CD4-positive, alpha-beta T cell (primary cell): ENCODE measurements at places on chromosomes 13 and 19. TPM values are rescaled to one million over a fixed set of nuclear protein-coding genes. Genes with fewer than 3 reads are reported as not detected.

DNA sequence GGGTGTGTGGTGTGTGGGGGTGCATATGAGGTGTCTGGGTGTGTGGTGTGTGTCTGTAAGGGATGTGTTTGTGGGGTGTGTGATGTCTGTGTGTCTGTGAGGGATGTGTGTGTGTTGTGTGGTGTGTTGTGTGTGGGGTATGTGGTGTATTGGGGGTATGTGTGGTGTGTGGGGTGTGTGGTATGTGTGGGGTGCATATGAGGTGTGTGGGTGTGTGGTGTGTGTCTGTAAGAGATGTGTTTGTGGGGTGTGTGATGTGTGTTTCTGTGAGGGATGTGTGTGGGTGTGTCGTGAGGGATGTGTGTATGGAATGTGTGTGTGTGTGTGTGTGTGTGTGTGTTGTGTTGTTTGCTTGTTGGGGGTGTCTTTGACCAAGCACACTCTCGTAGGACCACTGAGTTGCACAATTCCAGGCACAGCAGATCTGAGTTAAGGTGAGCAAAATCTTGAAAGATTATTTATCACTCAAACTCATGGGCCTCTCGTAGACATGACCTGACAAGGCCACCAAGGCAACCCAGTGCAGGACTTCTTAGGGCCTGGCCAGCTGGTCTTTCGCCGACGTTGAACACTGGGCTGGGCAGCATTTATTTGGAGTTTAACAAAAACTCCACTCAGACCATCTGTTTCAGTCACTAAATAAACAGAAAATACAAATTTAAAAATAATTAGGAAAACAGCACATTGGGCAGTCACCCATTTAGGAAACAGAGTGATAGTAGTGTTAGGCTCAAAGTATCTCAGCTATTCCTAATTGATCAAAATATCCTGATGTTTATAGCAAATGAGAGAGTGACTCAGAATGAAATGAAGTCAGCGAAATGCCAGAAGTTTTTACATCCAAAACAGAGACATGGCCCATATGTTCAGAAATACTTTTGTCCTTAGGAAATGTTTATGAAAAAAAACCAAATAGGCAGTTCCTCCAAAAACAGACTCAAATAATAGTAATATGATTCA is 301.1 kb downstream of the FGF9 start:
- no peak for DNase-seq

- DNase-seq: no peak
Measured at GRCh38 chr13:90995614-90996013, 351.9 kb upstream of the MIR17HG start.

DNA sequence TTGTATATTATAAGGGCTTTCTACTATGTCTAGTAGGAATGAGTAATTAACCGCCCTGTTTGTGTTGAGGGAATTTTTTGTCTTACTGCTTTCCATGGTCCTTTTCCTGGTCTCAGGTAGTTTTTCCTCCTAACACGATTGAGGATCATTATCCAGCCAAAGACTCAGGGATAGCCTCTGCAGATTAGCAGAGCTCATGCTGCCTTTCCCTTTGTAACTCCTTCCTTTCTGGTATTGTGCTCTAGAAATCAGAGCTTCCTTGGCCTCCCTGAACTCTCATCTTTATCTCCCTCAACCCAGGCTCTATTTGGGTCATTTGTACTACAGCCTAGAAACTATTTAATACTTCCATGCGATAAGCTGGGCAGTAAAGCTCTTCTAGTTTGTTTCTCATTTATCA is 142.1 kb downstream of the PDS5B start:
- no peak for DNase-seq

DNA sequence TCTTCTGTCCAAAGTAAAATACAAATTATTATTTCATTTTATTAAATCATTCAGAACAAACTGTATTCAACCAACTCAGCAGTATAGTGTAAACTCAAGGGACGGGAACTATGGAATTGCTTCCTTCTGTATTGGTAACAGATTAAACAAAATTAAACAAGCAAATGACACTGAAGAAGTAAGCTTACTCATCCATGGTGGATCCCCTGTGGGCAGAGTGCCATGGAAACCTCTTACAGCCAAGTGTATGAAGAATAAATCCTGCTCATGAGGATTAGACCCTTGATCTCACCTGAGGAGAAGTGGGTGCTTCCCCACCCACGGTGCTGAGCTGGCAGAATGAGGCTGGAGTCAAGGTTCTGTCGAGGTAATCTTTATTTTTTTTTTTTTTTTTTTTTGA is 18.0 kb upstream of the RFXAP start:
- no peak for DNase-seq

EHD2 gene
- 0.16 TPM for total RNA-seq

DNA sequence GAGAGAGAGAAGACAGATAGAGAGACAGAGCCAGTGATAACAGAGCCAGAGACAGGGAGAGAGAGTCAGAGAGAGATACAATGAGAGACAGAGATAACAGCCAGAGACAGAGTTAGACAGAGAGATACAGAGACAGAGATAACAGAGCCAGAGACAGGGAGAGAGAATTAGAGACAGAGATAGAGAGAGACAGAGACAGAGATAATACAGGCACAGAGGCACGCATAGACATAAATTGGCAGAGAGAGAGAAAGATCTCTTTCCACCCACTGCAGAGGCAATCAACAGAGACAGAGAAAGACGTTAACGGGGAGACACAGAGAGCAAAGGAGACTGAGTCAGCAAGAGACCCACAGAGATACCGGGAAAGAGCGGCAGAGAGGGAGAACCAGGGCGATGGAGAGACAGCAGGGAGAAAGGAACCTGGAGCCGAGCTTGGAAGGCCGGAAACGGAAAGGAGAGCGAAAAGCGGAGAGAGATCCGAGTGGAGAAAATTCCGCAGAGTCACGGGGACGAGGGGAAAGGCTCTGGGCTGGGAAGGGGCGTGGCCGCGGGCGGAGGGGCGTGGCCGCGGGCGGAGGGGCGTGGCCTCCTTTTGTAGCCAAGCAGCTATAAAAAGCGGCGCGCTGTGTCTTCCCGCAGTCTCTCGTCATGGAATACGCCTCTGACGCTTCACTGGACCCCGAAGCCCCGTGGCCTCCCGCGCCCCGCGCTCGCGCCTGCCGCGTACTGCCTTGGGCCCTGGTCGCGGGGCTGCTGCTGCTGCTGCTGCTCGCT is at the start of gene TNFSF9:
Gene TNFSF9 (plus strand): TSS at position 641 of the 777 bp plus-strand sequence. CDS start 11 bp downstream, at position 652.
- peak; percentile 67 for DNase-seq

DNA sequence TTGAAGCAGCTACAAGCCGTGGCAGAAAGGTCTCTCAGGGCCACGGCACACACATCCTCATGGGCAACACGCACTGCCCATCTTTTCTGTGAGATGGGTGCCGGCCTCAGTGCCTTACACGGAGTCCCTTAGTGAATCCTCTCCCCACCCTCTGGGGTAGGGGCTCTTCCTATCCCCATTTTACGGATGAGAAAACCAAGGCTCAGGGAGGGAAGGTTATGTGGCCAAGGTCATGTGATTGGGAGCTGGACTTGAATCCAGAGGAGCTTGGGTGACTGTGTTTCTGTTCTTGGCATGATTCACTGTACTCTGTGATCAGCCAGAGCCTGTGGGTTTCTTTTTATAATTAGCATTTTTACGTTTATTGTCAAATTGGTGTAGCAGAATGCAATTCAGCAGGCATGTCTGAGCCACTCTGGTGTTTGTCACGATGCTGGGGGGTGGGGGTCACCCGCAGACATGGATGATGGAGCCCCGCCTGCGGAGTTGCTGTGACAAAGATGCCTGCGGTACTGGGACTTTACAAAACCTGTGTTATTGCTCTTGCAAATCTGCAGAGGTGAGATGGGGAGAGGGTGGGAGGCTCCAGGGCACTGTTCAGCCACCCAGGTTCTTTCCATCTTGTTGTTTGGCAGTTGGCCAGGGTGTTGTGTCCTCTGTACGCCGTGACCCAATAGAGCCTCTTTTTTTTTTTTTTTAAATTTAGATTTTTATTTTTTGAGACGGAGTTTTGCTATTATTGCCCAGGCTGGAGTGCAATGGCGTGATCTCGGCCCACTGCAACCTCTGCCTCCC is 4.5 kb downstream of the SCN1B start:
- no peak for DNase-seq

- DNase-seq: no peak
Measured at GRCh38 chr19:14699641-14700040, 9.8 kb downstream of the ZNF333 start.

TMEM59L gene
- total RNA-seq: 0.27 TPM

DAZAP1 gene
- 128 TPM for total RNA-seq

GRCh38 chr13:98687319-98687718 is 65.2 kb downstream of the SLC15A1 start:
- DNase-seq: no peak
